ENCODE measurements at places on chromosomes 5 and 9.

- no peak for DNase-seq
Measured at GRCh38 chr9:32142074-32142473, 242.4 kb upstream of the ACO1 start.

DNA sequence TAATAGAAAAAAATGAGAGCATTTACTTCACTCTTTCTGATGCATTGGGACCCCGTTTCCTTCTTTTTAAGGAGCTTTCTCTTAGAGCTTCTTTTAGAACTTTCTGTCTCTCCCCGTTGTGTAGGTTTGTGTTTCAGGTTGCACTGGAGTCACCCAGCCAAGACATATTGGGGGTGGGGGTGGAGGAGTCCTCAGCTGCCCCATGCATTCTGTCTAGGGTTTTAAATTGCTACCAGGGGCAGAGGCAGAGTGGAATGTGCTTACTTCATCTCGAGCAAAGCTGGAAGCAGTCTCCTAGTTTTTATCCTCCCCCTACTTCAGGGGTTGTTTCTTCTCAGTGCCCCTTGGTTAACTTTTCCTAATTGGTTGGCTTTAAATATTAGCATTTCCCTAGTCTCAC lies 9.4 kb downstream of the OR2K2 start:
- DNase-seq, result no peak

DNA sequence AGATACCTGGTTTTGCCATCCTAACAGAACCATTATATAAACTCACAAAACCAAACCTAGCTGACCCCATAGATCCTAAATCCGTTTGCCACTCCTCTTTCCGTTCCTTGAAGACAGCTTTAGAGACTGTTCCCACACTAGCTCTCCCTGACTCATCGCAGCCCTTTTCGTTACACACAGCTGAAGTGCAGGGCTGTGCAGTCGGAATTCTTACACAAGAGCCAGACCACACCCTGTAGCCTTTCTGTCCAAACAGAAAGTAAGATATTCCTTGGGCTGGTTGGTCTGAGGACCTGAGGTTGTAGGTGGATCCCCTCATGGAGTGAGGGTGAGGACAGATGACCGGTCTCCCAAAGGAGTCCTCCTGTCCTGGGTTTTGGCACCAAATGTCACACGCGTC lies 56.7 kb upstream of the NAA35 start:
- DNase-seq, result no peak

DNA sequence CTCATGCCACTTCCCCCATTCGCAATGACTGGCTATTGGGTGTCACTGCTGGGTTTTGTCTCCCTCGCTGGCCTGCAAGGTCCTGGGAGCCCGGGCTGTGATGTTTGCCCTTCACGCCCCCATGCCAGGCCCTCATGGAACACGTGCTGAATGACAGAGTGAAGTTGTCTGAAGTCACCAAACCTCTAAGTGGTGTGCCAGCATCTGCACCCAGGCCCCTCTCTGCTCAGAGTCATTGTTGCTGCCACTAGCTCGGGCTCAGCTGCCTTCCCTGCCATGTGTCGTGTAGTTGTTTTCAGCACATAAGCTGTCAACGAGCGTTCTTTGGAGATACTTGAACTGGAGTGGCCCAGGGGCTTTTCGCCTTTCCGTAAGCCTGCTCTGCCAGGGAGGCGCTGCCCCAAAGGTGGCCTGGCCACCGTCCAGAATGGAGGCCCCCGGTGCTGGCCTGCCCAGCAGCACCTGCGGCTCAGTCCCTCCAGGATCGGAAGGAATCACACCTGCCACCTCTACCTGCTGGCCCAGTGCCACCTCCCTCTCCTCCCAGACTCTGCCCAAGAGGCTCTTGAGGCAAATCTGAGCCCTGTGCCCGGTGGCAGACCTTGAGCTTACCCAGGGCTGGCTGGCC lies 250.1 kb downstream of the PBX3 start:
- DNase-seq, result no peak

DNA sequence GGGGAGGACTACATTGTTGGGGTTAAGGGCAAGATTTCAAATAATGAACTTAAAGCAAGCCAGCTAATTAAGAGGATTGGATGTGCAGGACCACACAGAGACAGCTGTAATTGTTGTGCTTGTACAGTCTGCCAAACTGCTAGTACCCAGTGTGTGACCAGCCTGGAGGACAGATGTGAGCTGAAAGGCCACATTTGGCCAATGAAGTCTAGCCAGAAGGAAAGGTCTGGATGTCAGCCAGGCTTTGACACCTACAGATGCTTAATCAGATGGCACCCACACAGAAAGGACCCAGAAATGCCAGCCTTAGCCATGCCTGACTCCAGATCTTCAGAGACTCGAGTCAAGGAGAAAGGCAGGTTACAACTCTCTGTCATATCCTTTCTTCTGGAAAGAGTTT lies 491.1 kb downstream of the KIF4B start:
- DNase-seq, result peak; percentile 68

- no peak for DNase-seq
Measured at GRCh38 chr9:32426278-32426939, 42.0 kb downstream of the ACO1 start.

DNA sequence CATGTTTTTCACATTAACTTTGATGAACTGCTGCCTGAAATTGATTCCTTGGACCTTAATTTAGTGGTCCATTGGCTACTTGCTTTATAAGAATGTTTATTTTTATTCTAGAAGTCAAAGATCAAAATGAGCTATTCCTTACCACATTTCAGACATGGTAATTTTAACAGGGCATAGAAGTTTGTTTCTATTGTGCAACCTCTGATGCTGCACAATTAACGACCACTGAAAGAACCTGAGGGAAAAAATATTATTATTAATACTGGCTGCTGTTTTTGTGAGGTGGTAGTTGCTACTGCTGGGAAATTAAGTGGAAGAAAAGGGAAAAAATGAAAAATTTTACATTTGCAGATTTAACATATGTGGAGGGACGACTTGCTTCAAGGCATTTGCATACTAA lies 37.9 kb upstream of the RAB3C start:
- no peak for DNase-seq

- DNase-seq, result no peak
Measured at GRCh38 chr5:25688156-25688555, 1043.4 kb upstream of the CDH10 start.

DNA sequence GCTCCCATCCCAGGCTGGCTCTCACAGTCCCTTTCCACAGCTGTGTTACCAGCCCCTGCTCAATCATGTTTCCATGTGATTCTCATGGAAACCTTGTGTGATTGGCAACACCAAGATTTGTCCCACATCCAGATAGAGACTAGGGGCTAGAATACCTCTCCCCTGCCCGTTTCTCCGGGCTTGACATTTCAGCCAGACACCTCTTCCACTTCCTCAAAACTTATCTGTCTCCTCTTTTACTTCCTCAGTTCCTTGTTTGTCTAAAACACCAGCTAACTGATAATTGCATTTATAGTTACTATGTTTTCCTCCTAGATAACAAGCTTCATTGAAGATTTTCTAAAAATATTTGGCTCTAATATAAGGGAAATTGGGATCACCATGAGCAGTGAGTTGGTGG lies 16.6 kb upstream of the KCNMB1 start:
- no peak for DNase-seq

- DNase-seq, result no peak
Measured at GRCh38 chr5:52799358-52799982, 11.8 kb downstream of the ITGA1 start.

DNA sequence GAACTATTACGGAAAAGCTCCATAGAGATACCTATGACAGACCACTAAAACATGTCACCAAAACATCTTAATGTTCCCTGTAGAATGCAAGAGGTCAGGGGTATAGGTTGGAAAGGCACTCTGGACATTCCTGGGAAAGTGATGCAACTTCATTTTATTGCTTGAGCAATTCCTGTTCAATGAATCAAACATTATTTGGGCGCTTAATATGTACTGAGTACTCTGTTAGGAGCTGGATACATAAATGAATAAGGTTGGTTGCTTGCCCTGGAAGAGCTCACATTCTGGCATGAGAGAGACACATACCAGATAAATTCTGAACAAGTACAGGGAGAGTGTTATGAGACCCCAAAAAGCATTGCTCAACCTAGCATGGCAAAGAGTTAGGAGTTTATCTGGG lies 408.9 kb upstream of the DMAC1 start:
- no peak for DNase-seq

- DNase-seq, result no peak
Measured at GRCh38 chr9:106622164-106622487, 240.8 kb upstream of the ZNF462 start.

- no peak for DNase-seq
Measured at GRCh38 chr5:175706499-175706898, 48.6 kb downstream of the HRH2 start.

Data from NCI-H1694 (cell line).